ENCODE measurements at places on chromosomes 12 and 14.
A peak's percentile ranks its signal among the peaks of the same experiment; 100 is the strongest.

GRCh38 chr12:117847371-117847770 is 121.4 kb downstream of the KSR2 start:
- DNase-seq, result no peak

DNA sequence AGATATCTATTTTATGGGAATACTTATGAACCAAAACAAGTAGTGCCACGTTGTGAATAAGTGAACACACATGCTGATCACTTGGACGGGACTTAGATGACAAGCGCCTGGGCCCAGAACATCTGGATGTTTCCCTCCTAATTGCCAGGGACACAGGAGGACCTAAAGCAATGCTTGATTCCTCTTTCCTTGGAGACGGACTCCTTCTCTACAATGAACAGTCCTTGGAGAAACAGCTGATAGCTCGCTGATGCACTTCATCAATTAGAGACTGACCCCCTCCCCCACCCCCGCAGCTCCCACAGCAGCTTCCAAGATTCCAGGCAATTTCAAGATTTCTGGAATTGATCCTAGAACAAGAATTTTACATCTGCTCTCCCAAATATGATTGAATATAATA is 86.4 kb downstream of the ST8SIA1 start:
- DNase-seq, result no peak

GRCh38 chr12:130879212-130879686 is 7.4 kb downstream of the RAN start:
- DNase-seq, result no peak

- DNase-seq, result no peak
Measured at GRCh38 chr12:29333178-29333577, 47.8 kb downstream of the ERGIC2 start.

DNA sequence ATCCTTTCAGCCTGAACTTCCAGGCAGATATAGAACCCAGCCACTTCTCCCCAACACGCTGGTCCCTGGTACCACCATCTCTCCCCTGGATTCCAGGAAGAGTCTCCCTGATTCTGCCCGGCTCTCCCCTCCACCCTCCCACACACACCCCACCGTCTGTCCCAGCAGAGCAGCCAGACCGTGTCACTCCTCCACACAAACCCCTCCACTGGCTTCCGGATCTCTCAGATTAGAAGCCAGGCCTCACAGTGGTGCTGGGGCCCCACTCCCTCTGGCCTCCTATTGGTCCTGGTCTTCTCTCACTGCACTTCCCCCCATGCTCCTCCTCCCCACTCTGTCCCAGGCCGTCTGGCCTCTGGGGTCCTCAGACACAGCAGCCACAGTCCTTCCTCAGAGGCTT is 52.4 kb upstream of the CDKN3 start:
- DNase-seq, result no peak

- no peak for DNase-seq
Measured at GRCh38 chr14:73661872-73662271, 17.1 kb downstream of the DNAL1 start.

DNA sequence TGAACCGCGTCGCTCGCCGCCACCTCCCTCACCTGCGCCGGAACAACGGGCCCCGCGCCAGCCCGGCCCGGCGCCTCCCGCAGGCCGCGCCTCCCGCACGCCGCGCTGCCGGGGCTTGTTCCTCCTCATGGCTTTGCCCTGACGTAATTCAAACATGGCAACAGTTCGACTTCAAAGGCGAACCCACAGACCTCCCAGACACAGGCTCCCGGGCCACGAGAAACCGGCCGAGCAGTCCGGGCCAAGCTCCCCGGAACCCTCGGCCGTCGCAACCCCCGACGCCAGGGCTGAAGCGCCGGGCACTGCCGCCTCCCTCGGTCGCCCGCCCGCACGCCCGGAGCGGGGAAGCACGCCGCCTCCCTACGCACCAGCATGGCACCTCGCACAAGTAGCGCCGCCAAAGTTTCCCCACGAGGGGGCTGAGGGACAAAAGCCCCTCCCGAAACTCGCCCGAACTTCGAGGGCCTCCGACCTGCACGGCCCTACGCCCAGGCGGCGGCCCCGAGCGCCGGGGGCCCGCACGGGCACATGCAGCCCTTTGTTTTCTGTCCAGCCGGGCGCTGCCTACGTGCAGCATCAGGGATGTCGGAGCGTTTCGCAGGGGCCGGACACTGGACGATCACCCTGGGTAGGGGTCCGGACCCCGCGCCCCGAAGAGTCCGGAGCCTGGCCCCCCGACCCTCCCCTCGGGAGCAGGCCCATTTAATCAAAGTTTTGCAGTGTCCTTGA is 1.7 kb downstream of the SINHCAF start:
- DNase-seq, result no peak

- no peak for DNase-seq
Measured at GRCh38 chr14:50347521-50347920, 35.4 kb downstream of the DMAC2L start.

GRCh38 chr12:25386831-25387731 is 136.4 kb upstream of the KRAS start:
- peak; percentile 89 for DNase-seq

- DNase-seq, result no peak
Measured at GRCh38 chr12:66048835-66049537, 81.6 kb downstream of the LLPH start.

- DNase-seq, result no peak
Measured at GRCh38 chr12:117042862-117043261, 56.4 kb downstream of the TESC start.

- no peak for DNase-seq
Measured at GRCh38 chr12:31662176-31662849, 2.8 kb downstream of the ETFBKMT start.

GRCh38 chr14:20774258-20774824 is 6.1 kb downstream of the EDDM3B start:
- no peak for DNase-seq

GRCh38 chr12:123056053-123056452 is 75.6 kb downstream of the ARL6IP4 start:
- DNase-seq, result no peak

- DNase-seq, result no peak
Measured at GRCh38 chr12:13811061-13811460, 170.3 kb downstream of the GRIN2B start.

DNA sequence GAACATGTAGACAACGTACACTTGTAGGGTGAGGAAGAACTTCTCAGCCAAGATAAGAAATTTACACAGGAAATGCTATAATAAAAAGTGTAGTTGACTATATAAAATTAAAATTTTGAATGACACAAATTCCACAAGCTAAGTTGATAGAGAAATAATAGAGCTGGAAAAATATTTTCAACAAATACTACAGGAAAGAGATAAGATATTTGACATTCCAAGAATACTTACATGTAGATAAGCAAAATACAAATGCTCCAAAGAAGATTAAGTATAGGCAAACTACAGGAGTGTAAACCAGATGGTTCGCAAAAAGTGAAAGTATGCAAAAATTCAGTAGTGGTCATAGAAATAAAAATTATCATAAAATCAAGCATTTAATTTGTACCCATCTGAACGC is 49.2 kb upstream of the ANP32D start:
- DNase-seq, result no peak

DNA sequence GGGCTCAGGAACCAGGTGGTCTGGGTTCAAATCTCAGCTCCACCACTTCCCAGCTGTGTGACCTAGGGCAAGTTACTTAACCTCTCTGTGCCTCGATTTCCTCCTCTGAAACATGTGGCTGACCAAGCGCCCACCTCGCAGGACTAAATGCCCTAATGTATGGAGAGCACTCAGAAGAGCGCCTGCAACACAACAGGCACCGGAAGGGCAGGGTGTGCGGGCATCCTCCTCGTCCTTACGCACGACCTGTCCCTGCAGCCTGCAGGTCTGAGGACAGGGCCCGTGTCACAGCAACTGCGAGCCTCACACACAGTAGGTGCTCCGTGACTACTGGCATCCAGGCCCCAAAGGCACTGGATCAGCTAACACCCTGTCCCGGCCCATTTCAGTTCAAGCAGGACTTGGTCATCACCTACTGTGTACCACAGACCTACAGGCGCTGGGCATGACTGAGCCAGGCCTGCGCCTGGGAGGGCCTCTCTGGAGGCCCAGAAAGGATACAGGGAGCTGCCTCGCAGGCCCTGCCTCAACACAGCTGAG is 131.5 kb downstream of the NCOR2 start:
- no peak for DNase-seq

DNA sequence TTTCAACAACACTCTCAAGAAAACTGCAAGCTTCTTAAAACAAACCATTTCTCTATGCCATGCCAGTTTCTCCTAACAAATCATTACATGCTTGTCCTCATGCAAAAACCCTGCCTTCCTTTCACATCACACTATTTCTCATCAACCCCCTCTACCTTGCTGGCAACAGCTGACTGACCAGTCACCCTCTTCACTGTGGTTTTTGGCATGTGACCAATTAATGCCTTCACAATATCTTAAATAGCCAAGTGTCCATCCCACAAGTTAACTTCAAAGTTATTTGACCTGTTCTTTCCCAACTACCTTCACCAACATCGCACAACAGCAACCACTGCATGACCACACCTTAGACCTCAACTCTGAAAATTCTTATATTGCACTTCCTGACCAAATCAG is 159.6 kb downstream of the CEP128 start:
- DNase-seq, result no peak

GRCh38 chr14:104107101-104107581 is 21.6 kb downstream of the ASPG start:
- DNase-seq, result no peak

DNA sequence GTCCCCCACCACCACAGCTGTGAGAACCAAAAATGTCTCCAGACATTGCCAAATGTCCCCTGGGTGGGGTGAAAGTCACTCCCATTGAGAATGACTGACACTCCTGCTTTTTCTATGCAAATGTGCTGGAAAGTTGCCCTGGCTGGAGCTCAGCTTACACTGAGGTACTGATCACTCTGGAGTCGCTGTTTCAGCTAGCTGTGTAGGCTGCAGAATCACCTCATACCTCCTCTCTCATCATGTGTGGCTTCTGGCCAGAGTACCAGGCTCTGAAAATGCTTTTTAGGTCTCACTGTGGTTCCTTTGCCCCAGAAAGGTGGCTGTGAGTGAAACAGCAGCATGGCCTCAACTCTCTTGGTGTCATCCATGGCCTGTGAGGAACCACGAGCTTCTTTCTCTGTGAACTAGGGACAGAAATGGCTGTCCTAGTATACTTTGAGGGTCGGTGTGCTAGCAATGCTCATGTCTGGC is 414.4 kb downstream of the DPF3 start:
- DNase-seq, result no peak

DNA sequence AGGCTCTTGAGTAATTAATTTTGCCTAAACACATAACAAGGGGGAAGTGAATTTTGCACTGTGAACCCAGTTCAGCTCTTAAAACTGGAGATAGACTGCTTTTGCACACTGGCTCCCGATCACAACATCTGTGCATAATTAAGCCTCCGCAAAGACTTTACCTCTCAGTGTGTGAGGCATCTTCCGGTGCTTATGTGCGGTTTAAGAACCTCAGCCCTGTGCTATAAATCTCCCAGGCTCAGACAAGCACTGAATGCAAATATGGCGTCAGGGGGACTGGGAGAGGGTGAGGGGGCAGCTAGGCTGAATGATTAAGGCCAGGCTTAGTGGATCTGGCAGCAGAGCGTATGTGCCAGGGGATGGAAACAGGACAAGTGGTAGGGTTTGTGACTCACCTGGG is 103.3 kb downstream of the ADCK1 start:
- DNase-seq, result no peak

GRCh38 chr12:93767524-93767863 is 90.3 kb downstream of the CRADD start:
- no peak for DNase-seq

- DNase-seq, result no peak
Measured at GRCh38 chr12:69059465-69060457, 126.8 kb upstream of the CPM start.

GRCh38 chr14:91963465-91963864 is 16.0 kb upstream of the FBLN5 start:
- DNase-seq, result no peak

- no peak for DNase-seq
Measured at GRCh38 chr12:132952371-132953162, 3.5 kb downstream of the ZNF605 start.

DNA sequence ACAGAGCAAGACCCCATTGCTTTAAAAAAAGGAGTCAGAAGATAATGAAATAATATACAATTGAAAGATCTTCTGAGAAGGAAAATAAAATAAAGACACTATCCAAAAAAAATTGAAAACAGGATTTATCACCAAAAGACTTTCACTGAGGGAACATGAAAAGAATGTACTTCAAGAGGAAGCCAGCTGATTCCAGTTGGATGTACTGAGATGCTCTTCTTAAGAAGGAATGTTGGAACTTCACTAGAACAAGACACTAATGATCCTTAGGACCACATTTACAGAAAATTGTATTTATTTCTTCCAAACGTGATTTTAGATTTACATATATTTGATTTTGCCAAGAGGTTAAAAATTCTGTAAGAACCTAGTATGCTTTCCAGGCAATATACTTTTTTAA is 65.6 kb upstream of the CNOT2 start:
- no peak for DNase-seq

DNA sequence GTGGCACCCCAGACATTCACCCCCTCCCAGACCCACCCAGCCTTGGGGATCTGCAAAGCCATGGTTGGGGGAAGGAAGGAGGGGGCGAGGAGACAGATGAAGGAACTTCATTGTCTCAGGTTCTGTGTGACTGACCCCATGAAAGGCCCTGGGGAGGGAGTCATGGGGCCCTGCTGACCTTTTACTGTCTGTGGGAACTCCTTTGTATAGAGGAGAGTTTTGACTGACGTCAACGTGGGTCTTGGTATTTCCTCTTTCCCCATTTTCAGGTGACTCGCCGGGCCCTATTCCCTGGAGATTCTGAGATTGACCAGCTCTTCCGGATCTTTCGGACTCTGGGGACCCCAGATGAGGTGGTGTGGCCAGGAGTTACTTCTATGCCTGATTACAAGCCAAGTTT is 3.1 kb upstream of the RAB5B start:
- DNase-seq, result no peak

DNA sequence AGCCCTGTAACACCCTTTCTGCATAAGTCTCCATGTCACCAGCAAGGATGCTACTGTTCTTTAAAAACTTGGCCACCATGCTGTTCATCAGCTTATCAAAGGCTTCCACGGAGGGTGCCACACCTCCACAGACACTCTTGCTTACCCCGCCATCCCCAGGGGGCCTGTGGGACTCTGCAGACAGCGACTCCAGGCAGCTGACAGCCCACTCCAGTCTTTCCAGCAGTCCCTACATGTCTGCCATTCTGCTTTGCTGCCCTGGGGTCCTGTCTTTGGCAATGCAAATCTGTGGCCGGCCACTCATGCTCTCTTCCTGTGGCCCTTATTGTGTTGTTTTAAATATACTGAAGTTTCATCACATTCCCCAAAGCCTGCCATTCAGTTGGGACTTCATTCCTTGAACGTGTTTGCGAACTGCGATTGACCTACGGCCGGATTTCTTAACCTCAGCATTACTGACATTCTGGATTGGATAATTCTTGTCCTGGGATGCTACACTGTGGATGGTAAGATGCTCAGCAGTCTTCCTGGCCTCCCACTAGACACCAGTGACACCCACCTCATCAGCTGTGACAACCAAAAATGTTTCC is 125.6 kb downstream of the FOXN3 start:
- no peak for DNase-seq

GRCh38 chr12:16392846-16393535 is 45.5 kb downstream of the MGST1 start:
- no peak for DNase-seq

GRCh38 chr12:91889910-91890309 is 255.7 kb downstream of the BTG1 start:
- DNase-seq, result no peak
